ENCODE measurements at places on chromosomes 5 and 9. TPM values are rescaled to one million over a fixed set of nuclear protein-coding genes. Genes with fewer than 3 reads are reported as not detected.

- DNase-seq = no peak
Observed at GRCh38 chr5:133751421-133751820, 139.1 kb upstream of the FSTL4 start.

GRCh38 chr5:5271786-5272321, 131.7 kb downstream of the ADAMTS16 start:
- DNase-seq = no peak

DNA sequence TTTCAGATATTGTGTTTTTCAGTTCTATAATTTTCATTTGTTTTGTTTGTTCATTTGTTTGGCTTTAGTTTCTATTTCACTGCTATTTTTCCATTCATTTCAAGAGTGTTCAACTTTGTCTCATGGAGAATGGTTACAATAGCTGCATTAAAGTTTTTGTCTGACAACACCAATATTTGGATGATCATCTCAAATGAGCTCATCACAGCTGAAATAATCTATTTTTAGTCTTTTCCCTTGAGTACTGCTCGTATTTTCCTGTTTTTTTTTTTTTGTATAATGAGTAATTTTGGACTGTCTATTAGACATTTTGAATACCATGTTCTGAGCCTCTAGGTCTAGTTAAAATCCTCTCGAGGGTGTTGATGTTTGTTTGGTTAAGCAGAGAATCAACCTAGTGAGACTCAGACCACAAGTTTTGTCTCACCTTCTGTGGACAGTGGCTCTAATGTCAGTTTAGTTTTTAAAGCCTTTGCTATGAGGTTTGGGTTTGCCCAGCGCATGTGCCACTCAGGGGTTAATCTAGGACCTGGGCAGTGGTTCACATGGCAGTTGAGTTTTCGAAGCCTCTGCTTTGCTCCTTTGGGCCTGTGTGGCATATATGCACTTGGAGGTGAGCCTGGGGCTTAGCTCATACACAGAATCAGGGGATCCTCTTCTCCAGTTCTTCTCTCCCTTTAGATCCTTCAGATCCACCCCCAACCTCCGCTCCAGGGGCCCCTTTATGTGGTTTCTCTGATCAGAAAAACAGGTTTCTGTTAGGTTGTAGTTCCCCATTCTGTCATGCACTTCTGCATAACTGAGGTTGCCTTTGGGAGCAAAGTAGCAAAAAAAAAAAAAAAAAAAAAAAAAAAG, 79.8 kb downstream of the ARSB start:
- no peak for DNase-seq

GRCh38 chr9:69089491-69089890, 53.9 kb downstream of the FXN start:
- DNase-seq = no peak

DNA sequence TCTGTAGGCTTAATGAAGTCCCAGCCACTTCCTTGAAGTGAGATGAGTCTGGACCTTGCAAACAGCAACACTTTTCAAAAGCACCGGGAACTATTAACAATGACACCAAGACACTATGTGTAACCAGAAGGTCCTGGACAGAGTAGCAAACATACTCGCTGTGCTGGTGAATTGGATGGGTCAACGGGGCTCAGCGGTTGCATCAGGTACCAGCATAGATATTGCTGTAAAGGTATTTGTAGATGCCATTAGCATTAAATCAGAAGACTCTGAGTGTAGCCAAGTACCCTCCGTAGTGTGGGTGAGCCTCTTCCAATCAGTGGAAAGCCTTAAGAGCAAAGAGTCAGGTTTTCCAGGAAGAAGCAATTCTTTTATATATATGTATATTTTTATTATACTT, 140.5 kb downstream of the IRX2 start:
- DNase-seq = no peak

Gene ENTPD2
- total RNA-seq = not detected

DNA sequence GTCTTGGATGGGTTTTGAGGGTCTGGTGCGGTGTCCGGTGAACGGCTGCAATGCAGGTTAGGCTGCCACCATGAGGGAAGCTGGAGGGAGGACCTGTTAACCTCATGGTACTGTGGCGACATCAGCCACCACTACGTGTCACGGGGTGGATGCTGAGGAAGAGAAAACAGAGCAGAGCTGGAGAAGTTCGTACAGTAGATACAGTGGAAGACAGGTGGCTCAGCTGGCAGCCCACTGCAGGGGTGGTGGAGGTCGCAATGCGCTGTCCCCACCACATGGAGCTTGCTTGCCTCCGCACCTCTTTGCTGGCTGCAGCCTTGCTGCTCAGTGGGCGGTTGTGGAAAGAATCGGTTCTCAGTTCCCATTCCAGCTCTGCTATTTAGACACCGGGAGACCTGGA, 2.8 kb downstream of the DCANP1 start:
- DNase-seq = no peak

Gene TMC1
- 0.22 TPM for total RNA-seq

GRCh38 chr5:75681125-75681830, 36.0 kb downstream of the POC5 start:
- DNase-seq = peak; percentile 80

GRCh38 chr9:135039266-135039870, 48.1 kb upstream of the OLFM1 start:
- no peak for DNase-seq

GRCh38 chr5:52269401-52269800, 518.3 kb upstream of the ITGA1 start:
- no peak for DNase-seq

GRCh38 chr5:140042643-140043507, at the start of gene NRG2:
Gene NRG2 (minus strand): TSS chr5:140043299.
- DNase-seq = peak; percentile 56

- DNase-seq = no peak
Observed at GRCh38 chr5:133108481-133108921, 56.7 kb downstream of the HSPA4 start.

- no peak for DNase-seq
Observed at GRCh38 chr5:6711409-6712141, 1.7 kb upstream of the TENT4A start.

Gene TXNDC15
- 55.8 TPM for total RNA-seq

Gene UBAP1
- total RNA-seq = 18.3 TPM

DNA sequence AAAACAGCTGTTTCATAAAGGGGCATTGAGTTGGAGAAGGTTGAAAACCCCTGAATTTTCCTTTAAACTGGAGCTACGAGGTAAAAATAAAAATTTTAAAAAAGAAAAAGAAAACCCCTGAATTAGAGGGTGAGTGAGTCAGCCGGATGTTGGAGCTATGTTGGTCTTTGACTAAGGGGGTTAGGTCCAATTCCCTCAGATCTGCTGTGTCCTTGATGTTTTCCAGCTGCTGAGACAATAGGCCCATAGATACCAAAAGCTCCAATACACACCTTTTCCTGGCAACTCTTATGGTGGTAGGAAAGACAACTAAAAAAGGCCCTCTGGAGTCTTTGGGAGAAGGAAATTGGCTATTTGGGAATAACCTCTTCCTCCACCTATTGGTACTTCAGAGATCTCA, 79.4 kb upstream of the SAP30L start:
- peak; percentile 83 for DNase-seq

- DNase-seq = peak; percentile 82
Observed at GRCh38 chr5:149724130-149724840, 5.8 kb upstream of the PPARGC1B start.

DNA sequence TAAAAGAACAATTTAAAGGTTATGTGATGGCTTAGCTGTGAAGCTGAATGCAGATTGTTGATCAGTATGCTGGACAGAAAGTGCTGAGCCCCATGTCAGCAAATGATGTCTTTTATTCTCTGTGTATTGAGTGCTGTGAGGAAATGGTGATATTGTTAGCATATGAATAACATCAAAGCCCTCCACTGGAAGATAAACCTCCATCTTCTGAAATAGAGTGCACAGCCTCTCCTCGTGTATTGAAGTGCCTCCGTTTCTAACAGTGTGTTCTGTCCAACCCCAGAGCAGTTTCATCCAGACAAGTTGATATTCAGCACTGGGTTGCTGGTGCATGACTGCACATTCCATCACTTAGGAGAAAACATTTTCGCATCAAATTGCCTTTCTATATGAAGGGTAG, 242.9 kb downstream of the CSNK1G3 start:
- DNase-seq = no peak

- no peak for DNase-seq
Observed at GRCh38 chr9:78769690-78770089, 472.8 kb downstream of the PSAT1 start.

Gene KCNV2
- total RNA-seq = not detected

DNA sequence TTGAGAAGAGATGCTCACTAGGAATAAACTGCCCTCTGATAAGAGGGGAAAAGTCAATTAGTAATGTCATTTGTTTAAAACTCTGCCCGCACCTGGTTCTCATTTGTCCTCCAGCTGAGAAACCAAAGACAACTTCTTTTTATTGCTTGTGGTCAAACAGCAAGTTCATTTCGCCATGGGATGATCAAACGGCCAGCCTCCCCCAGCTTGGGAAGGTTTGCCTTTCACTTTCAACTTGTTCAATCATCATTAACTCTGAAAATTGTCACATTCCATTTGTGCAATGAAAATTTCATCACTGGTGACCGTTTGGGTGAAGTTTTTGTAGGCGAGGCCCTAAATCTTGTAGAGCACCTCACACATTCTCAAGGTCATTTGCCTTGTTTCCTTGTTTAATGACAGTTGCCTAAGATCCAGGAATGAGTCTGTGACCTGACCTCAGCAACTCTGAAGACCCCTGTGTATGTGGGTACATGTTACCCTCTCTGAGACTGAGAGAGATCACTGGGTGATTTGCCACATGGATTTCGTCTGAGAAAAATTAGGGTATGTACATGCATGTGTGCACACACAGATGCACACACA, 117.7 kb downstream of the MARCHF3 start:
- DNase-seq = no peak

DNA sequence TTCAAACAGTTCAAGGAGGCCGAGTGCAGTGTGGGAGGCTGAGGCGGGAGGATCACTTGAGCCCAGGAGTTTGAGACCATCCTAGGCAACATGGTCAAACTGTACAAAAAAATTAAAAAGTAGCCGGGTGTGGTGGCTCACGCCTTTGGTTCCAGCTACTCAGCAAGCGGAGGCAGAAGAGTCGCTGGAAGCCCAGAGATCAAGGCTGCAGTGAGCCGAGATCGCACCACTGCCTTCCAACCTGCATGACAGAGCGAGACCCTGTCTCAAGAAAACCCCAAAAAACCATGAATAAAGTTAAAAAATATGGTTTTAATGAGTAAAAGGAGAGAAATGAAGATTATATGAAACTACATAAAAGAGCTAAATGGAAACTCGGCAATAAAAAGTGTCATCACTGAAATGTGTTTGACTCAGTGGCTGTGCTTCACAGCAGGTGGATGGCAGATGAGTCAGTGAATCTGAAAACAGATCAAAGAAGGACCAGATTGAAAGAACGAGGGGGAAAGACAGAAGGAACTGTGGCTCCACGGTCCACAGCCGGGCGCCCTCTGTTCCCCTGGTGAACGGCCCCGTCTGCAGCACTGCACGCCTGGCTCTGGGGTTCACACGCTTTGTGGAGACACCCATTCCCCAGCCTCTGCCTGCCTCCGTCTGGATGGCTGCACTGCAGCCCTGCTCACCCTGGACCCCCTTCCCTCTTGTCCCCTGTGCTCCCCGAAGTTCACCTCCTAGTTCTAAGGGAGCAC, 25.1 kb downstream of the EXD3 start:
- no peak for DNase-seq

Gene ADRB2
- total RNA-seq = 9.5 TPM

DNA sequence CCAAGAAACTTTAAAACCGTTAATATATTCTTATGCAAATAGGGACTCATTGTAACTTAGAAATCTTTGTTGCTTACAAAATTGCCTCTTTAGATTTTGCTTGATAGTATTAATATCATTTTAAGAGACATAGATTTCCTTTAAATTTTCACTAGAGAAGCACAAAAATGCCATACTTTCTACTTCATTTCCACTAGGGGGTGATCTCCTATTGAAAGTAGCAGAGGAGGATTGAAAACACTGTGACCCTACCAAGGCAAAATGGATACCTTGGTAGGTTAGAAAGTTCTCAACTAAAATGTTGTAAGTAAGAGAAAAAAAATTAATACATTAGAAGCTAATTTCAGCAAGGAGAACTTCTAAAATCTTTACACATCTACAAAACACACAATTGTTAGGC, 204.9 kb downstream of the CHSY3 start:
- DNase-seq = peak; percentile 28

Measured in lung microvascular endothelial cell (primary cell).